ENCODE measurements at places on chromosomes 13 and 19. TPM values are rescaled to one million over a fixed set of nuclear protein-coding genes. Genes with fewer than 3 reads are reported as not detected.
A peak's percentile ranks its signal among the peaks of the same experiment; 100 is the strongest.

DNA sequence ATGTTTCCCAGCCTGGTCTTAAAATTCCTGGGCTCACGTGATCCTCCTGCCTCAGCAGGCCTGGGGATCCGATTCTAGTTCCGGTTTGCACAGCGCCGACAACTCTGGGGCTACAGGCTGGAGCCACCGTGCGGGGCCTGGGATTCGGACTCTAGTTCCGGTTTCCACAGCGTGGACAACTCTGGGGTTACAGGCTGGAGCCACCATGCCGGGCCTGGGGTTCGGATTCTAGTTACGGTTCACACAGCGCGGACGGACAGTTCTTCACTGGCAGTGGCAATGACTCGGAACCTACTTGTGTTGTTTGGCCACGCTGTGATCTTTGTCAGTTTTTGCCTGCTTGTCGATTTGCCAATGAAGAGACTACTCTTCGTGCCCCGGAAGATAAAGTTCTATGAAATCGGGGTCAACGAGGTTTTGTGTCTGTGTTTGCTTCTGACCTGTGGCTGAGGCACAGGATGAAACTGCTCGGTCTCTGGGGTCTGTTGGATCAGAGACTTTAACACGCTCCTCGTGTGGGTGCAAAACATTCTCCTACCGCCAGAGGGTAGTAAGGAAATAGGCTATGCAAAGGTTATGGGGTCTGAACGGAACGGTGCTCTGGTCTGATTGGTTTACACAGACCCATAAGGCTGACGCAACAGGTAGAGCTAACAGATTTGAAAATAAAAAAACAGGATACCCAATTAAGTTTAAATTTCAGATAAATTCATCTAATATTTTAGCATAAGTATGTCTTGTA, 12.1 kb upstream of the ZSCAN1 start:
- DNase-seq = peak; percentile 88

TEKTIP1 gene
- 5.1 TPM for polyA plus RNA-seq

RUBCNL gene
- polyA plus RNA-seq = 3.0 TPM

ZNF439 gene
- polyA plus RNA-seq = 34.7 TPM

DNA sequence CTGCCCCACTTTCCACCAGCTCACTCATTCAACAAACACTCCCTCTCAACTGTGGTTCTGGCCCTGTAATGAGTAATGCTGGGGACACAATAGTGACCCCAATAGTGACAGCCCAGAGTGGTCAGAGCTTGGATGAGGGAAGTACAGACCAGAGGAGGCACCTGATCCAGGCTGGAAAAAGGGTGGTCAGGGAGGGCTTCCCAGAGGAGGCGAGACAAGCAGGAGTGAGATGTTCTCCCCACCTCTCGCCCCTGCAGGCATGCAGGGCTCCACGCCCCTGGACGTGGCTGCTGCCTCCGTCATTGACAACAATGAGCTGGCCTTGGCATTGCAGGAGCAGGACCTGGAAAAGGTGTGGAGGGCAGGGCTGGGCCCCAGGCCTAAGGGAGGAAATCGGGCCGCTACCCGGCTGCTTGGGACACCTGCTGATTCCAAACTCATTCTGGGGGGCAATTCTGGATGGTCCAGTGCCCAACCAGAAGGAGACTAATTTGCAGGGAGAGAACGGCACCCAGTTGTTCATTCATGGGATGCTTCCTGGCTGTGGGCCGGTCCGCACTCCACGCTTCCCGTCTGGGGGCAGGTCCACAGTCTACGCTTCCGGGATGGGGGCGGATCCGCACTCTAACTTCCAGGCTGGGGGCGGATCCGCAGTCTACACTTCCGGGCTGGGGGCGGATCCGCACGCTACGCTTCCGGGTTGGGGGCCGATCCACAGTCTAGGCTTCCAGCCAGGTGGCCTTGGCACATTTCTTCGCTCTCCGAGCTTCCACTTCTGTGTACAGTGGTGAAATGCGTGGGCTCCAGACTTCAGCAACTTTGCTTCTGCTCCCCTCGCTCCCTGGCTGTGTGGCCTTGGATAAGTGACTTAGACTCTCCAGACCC, 63.4 kb downstream of the RYR1 start:
- DNase-seq = no peak

ZNF560 gene
- polyA plus RNA-seq = 1.3 TPM

APOC1 gene
- polyA plus RNA-seq = 10.9 TPM

PLK5 gene
- polyA plus RNA-seq = 0.23 TPM

- DNase-seq = no peak
These were observed 34.2 kb downstream of the SACS start for GRCh38 chr13:23399347-23399746.

TMEM145 gene
- polyA plus RNA-seq = 1.3 TPM

GRCh38 chr19:14022469-14022868, 5.5 kb upstream of the RLN3 start:
- no peak for DNase-seq

DNA sequence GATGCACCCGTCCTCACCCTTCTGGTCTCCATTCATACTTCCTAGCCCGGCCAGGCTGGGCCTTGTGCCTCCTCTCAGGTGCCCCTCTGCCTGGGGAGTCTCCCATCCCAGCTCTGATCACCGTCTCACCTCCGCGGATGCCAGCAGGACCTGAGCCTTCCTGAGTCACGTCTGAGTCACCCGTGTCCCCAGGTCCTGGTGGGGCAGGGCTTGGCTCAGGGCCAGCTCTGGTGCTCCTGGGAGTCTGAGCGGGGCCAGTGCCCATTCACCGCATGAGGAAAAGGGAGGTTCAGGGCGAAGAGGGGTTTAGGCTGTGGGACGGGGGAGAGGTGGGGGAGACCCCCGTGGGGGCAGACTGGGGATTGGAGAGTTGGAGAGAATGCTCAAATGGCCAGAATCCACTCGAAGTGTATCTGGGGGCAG, 593 bp downstream of the ATP8B3 start:
- DNase-seq = no peak

GRCh38 chr19:55097864-55098715, 19.3 kb downstream of the PPP1R12C start:
- no peak for DNase-seq

- no peak for DNase-seq
These were observed 373 bp downstream of the TNFAIP8L1 start for GRCh38 chr19:4639531-4640246.

ITGBL1 gene
- 0.90 TPM for polyA plus RNA-seq

DNA sequence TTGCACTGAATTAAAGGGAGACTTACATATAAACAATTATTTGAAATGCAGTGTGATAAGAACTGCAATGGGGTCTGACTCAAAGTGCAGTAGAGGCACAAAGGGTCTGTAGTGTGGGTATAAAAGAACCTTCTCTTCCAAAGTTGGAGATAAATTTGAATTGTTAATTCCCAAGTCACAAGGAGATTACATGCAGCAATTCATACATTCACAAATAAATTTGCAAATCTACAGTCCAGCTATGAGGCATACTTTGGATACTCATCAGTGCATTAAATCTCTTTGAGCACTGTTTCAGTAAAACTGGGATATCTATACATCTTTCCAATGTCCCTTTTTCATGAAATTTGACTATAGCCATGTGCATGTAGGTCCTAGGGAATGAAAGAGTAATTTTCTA, 799.4 kb downstream of the PCDH9 start:
- no peak for DNase-seq

DNA sequence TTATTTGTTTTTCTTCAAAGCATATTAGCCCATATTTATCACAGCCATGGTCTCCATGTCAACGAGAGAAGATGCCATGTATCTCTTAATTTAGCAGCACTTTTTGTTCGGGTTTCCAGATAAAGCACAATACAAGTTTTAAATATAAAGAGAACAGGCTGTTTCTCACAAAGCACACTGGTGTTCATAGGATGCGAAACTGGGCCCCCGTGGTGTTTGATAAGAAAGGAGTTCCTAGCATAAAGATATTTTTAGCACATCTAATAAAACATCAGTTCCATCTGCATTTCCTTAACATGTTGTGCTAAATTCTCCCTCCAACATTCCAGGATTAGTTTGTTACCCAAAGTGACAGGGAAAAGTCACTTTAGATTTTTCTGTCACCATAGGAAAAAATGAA, 72.4 kb upstream of the EDNRB start:
- no peak for DNase-seq

DNA sequence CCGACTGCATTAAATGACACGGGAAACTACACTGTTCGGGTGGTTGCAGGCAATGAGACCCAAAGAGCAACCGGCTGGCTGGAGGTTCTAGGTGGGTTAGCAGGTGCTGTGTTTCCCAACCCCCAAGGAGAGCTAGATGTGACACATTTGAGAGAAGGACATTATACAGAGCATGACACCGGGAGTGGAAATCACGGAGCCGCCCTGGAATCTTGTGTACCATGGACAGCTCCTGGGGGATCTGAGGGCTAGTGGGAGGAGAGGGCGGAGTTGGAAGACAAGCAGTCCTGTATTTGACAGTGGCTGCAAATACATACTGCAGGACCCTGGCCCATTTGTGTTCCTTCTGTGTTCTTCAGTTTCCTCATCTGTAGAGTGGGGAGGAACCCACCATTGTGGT, 2.3 kb downstream of the CEACAM18 start:
- peak; percentile 61 for DNase-seq

DNA sequence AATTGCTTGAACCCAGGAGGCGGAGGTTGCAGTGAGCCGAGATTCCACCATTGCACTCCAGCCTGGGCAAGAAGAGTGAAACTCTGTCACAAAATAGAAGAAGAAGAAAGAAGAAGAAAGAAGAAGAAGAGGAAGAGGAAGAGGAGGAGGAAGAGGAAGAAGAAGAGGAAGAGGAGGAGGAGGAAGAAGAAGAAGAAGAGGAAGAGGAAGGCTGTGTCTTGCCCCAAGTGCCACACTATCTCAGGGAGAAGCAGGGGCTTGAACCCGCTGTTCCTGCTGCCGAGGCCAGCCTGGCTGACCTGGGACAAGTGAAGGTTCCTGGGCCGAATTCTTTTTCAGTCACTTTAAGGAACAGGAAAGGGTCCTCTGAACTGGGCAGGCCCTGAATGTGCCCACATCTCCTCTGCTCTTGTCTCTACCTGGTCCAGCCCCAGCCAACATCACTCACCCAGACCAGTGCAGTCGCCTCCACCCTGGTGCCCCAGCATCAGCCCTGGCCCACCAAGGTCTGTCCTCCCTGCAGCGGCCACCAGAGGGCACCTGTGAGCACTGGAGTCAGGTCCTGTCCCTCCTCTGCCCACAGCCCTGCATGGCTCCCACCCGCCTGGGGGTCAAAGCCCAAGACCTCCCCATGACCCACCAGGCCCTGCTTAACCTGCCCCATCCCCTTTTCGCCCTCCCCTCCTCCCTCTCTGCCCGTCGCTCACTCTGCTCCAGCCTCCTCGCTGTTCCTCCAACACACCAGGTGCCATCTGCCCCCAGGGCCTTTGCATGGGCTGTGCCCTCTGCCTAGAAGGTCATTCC, 20.0 kb downstream of the TICAM1 start:
- no peak for DNase-seq

DNA sequence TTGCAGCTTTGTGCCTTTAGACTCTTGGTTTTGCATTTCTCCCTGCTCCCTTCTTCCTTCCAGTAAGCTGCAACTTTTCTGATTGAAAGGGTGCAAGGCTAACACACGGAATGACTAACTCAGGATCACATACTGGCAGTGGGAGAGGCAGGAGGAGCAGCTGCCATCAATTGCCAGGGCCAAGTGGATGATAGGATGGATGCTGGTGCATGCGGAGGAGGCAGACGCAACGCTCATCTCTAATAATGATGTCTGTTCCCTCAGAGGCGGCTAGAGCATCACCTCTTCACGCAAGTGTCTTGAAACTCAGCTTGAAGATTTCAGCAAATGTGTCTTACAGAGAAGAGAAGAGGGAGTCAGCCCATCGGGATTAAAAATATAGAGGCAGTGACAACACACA, 49.5 kb upstream of the TPM4 start:
- no peak for DNase-seq

CSNK1G2 gene
- polyA plus RNA-seq = 45.0 TPM
